ENCODE measurements at places on chromosomes 4 and X.

DNA sequence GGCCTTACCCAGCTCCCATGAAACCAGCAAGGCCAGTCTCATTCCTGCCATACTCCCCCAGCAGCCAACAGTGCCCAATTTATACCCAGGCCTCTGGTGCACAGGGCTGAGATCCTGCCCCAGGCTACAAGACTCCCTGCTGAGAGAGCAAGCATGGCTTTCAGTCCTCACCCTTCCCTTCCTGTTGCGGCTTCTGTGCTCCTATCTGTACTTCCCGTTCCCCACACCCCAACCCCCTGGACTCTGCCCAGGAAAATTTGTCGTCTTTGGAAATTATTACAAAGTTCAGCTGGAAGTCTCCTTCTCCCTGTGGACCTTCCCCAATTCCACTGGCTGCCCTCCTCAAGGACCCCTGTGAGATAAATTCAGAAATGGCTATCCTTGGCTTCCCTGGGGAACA is 84.1 kb upstream of the GK2 start:
- DNase-seq = no peak

DNA sequence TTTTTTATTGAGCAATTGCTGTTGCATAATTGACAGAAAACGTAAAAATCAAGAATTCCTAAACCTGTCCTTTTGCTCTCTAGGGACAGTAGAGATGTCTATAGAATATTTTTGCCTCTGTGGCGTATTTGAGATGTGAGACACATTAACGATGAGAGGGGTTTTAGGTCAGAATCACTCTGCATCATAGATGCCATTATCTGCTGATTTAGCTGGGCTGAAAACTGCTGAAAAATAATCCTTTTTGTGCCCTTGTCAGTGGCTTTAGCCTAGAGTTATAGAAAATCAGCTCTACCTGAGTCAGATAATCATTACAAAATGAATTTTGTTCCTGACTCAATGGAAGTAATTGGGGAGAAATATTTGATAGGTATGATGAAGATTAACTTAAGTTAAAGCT is 767.8 kb upstream of the TENM3 start:
- no peak for DNase-seq

GRCh38 chrX:2692221-2693112 is 1.4 kb downstream of the CD99 start:
- no peak for DNase-seq

GRCh38 chr4:99868126-99868596 is 26.1 kb downstream of the LAMTOR3 start:
- DNase-seq = no peak

DNA sequence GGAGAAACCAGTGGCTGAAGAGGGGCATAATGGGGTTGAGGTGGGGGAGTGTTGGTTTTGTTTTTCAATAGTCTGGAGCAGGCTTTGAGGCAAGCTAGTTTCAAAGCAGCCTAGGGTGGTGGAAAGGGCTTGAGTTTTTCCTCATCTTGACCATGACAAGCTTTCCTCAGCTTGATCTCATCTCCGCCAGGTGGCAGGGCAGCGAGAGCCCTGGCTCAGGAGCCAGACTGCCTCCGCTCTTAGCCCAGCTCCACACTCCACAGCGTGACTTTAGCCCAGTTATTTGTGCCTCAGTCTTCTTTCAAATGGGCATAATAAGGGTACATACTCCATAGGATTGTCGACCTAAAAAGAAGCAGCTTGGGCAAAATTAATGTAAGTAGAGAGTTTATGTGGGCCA is 29.9 kb upstream of the SOWAHD start:
- DNase-seq = no peak

- DNase-seq = no peak
These were observed 81.3 kb downstream of the STIM2 start for GRCh38 chr4:26941951-26942350.

DNA sequence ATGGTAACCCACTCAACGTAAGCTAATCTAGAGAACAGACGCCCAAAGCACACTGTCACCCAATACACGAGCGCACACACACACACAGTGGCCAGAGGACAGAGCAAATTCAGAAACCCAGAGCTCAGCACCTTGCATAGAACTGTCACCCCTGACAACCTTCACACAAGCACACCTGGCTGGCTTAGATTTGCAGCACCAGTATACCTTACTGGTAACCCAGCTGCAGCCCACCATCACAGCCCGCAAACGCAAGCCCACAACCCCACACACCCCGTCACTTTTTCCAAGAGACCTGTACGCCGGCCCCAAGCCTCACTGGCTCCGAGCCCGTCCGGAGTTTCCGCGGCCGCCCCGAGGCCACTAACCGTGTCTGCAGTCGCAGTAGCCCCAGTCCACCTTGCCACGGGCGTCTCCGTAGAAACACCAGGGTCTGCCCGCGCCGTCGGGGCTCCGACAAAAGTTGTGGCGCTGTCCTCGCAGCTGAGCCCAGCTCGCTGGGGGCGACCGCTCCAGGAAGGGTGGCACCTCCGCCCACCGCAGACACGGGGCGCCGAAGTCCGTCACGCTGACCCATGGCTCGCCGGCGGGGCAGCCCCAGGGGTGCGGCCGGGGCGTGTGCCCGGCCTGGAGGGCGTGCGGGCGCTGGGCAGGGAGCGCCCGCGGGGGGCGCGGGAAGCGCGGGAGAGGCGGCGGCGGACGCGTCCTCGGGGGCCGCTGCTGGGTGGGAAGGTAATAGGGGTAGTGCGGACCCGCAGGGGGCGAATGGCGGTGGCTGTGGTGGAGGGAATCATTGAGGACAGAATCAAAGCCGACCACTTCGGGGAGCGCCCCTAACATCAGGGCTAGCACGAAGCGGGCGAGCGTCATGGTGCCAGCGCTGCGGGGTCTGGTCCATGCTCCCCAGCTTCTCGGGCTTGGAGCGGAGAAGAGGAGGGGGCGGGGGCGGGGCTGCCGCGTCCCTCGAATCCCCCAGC is 664 bp downstream of the PRSS12 start:
- DNase-seq = no peak

DNA sequence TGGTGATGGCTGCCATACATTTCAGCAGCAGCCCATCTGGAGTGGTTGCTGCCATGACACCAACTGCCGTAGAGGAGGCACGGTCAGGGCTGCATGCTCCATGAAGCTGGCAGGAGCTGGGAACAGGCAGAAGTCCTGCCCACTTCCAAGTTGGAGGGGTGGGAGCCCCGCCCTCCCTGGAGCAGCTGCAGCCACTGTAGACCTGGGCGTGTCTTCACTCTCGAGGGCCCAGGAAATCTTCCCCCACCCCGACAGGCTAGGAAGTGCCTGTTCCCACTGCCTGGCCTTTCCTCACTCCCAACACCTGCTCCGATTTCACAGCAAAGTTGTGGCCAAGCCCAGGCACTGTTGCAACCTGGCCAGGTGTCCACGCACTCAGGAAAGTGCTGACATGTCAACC is 42.3 kb downstream of the NALF2 start:
- no peak for DNase-seq

DNA sequence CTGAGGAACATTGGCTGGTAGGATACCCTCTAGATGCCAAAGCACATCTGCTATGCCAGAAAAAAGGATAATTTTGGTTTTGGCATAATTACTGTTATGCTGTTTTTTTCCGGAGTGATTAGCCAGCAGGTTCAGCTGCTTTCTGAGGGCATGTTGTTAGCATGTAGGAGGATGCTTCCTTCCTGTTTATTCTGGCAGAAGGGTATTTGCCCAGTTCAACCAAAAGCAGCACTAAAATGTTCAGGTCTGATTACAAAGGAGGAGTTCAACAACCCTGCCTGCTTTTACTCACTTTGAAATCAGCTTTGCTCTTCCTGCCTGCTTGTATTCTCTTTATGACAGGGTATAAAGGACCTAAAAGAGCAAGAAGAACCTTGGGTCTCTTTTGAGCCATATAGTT is 21.9 kb downstream of the ERCC6L start:
- DNase-seq = no peak

GRCh38 chrX:32998776-32999175 is 212.6 kb downstream of the DMD start:
- no peak for DNase-seq

DNA sequence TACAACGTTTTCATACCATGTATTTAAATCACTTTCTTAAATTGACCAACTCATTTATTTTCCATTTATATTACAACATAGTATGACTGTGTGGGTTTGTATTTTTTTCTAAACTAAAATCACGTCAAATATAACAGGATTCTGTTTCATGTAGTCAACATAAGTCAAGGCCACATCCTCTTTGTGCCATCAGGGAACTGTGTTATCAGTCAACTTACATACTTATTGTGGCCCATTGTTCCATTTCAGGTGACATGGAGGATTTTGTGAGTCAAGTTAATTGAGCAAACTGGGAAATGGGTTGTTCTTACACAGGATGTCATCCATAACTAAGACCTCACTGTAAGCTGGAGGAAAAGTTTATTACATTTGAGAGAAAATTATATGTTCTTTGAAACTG is 35.9 kb downstream of the STK26 start:
- DNase-seq = no peak

DNA sequence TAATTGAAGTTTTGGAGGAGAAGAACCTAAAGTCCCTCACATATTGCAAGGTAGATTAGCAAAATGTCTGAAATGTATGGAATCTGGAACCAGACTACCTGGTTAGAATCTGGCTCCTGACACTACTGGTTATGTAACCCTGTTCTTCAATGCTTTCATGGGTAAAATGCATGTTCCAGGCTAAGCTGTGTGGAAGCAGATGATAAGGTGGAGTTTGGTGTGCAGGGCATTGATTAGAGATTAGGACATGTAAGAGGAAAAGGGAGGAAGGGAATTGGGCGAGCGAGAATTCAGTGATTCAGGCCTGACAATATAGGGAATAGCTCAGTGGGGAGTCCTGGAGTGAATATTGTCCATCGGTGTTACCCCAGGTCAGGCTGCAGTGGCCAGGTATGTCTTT is 165.8 kb upstream of the SFRP2 start:
- DNase-seq = no peak

DNA sequence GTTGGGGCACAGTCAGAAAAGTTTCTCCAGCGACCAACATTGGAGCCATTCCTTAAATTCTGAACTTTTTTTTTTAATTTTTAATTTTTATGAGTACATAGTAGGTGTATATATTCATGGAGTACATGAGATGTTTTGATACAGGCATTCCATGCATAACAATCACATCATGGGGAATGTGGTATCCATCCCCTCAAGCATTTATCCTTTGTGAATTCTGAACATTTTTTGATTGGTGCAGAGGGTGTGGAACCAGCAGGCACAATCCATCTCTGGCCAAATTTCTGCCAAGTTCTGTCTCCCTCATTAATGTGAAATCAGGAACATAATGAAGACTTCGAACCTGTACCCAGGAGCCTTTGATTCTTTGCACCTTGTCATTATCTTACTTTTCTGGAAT is 267.0 kb downstream of the FRMPD4 start:
- no peak for DNase-seq

DNA sequence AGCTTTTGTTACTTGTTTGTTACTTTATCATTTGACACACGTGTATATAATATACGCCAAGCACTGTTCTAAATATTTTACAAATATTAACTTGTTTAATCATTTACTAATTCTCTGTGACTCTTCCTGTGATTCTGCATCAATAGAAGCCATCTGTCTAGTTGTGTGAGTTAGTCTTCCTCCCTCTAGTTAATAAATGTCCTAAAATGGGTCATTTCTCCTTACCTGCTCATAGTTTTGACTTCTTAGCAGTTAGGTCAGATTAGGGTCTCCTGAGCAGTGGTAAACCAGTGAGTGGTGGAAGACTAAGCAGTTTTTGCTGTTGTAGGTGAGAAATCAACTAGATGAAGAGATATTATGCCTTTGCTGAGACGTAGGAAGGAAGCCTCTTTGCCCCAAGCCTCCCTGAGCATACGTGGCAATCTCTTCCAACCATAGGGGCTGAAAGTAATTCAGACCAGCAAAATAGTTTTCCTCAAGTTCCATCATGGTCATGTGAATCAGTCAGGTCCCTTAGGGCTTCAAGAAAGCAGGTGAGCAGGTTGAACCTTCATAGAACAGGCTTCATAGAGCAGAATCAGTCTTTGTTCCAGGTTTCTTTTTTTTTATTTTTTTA is 38.7 kb upstream of the THOC2 start:
- no peak for DNase-seq

DNA sequence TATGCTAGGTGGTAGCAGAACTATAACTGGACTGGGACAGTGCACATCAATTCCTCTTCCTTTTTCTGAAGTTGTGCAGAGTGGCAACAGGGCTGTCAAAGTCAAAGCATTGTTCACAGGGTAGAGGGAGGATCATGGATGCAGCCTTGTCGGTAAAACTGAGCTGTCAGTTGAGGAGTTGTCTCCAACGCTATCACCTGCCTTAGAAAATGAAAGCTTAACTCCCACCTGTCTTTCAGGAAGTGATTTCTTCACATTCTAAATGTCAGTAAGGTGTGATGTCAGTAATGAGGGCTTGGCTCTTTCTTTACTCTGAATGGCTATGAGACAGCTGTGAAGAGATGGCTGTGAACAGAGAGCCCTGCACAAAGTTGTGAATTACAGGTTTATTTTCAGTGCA is 66.4 kb upstream of the BANK1 start:
- DNase-seq = no peak

DNA sequence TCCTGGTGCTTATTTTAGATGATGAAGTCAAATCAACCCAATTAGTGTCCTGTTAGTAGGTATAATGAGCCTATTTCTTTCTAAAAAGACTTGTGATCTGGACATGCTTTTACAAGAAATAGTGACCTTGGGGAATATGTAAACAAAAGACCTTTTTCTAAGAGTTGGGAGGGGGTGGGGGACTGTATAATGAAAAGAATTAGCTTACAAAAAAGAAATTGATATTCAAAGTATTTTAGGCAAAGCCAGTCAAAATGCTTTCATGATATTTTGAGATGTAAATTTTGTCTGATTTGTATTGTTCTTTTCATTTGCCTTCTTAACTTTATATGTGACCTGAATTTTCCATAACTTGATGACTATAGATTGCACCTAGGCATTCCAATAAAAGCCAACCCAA is 114.6 kb downstream of the DCTD start:
- DNase-seq = no peak

DNA sequence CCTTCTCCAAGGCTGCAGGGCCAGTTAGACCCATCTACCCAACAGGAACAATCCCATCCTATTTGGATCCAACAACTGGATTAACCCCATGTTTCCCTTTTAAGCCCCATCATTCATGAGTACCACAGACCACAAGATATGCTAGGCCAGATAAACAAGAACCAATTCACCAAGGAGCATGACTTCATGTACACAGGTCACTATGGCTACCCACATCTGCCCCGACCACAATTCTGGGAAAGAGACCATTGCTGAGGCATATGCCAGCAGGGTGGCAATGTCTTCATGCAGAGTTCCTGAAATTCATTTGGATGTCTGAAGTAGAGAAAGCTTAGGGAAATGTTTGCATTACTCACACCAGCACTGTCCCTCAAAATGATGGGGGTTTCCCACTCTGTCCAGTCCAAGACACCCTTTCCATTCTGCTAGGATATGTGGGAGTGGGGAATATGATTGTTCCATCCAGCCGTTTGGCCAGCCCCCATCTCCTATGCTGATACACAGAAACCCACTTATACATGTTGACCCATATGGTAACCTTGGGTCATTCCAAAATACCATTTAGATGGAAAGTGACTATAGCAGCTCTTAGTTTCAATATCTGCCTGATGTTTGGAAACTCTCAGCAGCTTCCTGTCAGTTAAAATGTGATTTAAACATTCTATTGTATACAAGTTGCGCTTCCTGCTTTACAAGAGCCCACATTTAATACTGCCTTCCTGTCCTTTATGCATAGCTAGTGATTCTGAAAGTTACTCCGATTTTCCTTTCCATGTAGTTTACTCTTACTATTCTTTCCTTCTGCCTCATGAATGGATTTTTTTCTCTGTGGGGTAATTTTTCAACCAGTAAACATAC is 129.0 kb downstream of the AMMECR1 start:
- DNase-seq = no peak

GRCh38 chr4:113646442-113646822 is 115.1 kb downstream of the CAMK2D start:
- DNase-seq = no peak
